ENCODE measurements at places on chromosomes 6 and 20.

DNA sequence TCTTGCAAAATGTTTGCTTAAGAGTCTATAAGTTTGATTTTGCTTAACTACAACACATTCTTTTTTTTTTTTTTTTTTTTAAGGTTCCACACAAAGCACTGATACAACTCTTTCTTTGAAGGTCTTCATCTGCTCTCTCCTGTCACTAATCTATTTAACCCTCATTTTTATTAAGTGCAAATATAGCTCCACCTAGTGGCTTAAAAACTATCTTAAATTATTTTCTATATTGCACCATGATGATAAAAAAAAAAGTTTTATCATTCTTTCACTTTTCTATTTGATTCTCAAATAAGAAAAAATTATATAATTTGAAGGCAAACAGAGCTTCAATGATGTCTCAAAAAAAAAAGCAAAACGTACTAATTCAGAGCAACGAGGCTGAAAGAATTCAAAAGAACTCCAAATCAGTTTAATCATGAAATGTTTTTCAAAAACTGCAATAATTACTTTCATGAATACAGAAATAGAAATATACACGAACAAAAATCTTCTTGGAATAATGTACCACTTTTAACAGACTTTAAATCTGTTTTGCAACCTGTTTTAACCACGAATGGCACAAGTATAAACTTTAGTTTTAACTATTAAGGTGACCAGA, 12.8 kb downstream of the ESF1 start:
- H3K27me3 ChIP-seq, result no peaks in the 10 kb centered on the region
- no peak overlapping the region for H3K4me3 ChIP-seq
- H3K4me1 ChIP-seq, result no peaks in the 10 kb centered on the region
- DNase-seq, result peak; percentile 42
- H3K36me3 ChIP-seq, result peaks cover 19% of the 10 kb centered on the region

- no peak overlapping the region for H3K27ac ChIP-seq
- no peak overlapping the region for H3K4me3 ChIP-seq
- H3K4me1 ChIP-seq, result no peaks in the 10 kb centered on the region
- H3K36me3 ChIP-seq, result no peaks in the 10 kb centered on the region
- DNase-seq, result peak; percentile 4
- no peaks in the 10 kb centered on the region for H3K27me3 ChIP-seq
Observed at GRCh38 chr6:68082086-68082485, 553.0 kb upstream of the ADGRB3 start.

DNA sequence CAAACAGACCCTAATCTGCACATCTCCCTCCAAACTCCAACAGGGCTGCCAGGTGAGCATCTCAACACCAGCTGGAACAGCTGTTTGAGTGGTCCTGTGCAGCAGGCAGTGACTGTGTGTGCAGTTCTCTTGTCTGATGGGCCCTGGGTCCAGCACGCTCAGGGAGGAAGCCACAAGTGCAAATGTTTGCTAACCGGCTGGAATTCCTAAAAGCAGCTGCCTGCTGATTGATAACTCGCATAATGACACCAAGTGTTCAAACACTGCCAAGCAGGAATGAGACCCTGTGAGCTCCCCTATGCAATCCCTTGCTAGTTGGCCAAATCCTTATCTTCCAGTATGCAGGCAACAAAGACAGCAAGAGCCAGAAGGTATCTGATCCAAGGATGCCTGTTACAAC, 650.6 kb downstream of the CBLN4 start:
- no peak overlapping the region for H3K4me3 ChIP-seq
- peaks cover 2% of the 10 kb centered on the region for H3K4me1 ChIP-seq
- no peak for DNase-seq
- no peak overlapping the region for H3K27ac ChIP-seq

DNA sequence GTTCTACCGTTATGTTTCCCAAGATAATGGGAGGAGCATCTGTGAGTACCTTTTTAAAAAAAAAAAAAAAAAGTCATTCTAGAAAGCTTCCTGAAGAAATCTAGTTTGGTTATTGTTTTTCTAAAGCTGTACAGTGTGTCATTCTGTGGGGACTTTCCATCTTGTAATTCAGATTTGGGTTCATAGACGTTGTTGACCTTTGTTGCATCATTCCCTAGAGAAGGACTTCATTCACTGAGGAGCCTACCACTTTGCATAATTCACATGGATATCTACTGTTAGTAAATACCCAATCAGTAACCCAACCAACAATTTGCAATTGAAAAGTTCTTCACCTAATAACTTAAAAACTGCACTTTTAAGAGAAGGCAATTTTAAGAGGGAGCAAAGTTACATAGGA, 60.1 kb downstream of the RPP40 start:
- peaks cover 23% of the 10 kb centered on the region for H3K4me1 ChIP-seq
- DNase-seq, result peak; percentile 68
- no peak overlapping the region for H3K4me3 ChIP-seq
- peaks cover 19% of the 10 kb centered on the region for H3K36me3 ChIP-seq
- no peaks in the 10 kb centered on the region for H3K27me3 ChIP-seq
- no peak overlapping the region for H3K27ac ChIP-seq

DNA sequence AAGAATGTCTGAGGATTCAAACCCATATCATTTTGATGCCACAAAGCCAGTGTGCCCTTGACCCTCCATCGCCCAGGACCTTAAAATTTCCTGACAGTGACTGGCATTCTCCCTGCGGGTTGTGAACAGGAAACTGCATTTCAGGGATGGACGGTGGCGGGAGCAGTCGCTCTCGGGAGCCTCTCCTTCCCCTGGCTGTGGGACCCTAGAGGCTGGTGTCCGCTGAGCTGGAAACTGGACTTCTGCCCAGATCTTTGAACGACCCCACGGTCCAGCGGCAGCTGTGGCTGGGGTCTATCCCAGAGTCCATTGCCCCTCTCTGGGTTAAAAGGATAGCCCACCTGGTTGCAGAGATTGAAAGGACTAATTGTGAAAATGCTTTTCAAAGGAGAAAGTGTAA, 1.4 kb upstream of the SEC63 start:
- DNase-seq, result no peak
- H3K27me3 ChIP-seq, result no peaks in the 10 kb centered on the region
- H3K4me3 ChIP-seq, result no peak overlapping the region
- H3K36me3 ChIP-seq, result peaks cover 2% of the 10 kb centered on the region

All from mesenchymal stem cell (in vitro differentiated cells and primary cell).